Stimulated activated CD8-positive, alpha-beta memory T cell treated with anti-CD3 and anti-CD28 coated beads, Interleukin-4, amount 100 ng/mL, for 24 hours (primary cell): ENCODE measurements at places on chromosomes 13 and 19.

DNA sequence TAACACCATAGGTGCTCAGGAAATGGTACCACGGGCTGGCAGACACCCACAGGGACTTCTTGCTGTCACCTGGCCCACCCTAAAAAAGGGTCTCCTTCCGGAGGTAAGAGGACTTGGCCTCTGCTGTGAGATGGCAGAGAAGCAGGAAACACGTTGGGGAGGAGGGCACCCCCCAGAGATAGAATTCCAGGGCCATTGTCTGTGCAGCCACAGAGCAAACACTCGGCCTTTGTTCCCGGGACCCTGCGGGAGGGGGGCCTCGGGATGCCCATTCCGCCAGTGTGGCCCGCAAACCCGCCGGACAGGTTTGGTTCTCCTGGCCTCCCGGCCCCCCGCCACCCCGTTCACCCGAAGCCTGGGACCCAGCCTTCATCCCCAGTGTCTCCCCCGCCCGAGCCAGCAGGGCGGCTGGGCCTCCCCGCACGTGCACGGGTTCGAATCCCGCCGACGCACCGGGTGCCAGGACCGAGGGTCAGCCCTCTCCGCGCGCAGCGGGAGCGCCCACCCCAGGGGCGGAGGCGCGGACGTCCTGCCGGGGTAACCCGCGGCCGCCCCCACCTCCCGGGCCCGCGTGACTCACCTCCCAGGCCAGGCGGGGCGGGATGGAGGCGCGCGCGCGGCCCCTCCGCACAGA, 714 bp downstream of the PLPP2 start:
- DNase-seq: no peak

DNA sequence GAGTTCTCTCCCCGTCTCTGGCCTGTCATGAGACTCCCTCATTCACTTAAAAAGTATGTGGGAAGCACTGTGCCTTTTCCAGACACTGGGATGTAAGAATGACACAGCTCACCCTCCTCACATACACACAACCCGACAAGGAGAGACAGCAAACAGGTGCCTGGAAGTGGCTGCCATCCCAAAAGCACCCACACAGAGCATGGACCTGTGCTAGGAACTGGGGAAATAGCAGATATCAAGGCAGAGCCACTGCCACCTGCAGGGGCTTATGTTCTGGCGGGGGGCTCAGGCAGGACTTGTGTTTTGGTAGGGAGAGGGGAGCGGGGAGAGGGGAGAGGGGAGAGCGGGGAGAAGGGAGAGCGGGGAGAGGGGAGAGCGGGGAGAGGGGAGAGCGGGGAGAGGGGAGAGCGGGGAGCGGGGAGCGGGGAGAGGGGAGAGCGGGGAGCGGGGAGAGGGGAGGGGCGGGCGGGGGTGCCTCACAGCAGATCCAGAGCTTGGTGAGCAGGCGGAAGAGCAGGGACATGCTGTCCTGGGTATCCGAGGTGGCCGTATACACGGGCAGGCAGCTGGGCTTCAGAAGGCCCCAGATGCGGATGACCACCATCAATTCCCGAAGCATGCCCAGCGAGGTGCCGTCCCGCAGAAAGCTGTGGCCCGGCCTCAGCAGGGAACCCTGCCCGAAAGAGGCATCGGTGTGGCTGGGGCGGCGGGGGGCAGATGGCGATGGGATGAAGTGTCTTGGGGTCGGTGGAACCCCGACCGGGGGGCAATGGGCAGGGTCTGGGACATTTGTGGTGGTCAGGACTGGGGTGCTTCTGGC, 12.2 kb downstream of the CFD start:
- no peak for DNase-seq

DNA sequence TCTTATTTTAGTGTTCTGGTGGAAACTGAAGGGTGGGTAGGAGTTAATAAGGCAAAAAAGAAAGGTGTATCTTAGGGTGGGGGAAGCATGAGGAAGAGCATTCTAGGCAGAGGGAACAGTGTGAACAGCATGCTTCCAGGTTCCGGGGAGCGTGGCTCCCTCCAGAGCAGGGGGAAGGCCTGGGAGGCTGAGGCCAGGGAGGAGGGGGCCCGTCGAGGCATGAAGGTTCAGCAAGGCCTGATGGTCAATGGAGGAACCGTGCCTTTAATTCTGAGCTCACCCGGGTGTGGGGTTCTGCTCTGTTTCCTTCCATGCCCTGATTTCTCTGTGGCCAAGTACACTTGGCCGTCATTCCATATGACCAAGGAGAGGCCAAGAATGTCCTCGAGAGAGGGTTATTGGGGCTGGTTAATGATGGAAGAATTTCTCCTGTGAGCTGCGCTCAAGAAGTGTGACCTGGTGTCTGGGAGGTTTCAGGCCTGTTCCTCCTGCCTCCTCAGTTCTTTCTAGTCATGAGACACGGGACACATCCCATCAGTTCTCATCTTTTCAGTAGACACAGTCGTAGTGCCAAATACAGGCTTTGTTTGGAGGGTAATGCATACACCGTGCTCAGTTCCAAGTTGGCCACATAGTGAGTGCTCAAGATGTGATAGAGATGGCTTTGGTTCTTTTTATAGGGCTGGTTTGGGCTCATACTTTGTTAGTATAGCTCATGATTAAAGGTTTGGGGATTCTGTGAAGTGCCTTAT, 73.6 kb downstream of the SIPA1L3 start:
- no peak for DNase-seq

GRCh38 chr13:74889321-74889720, 592.6 kb downstream of the TBC1D4 start:
- no peak for DNase-seq

- DNase-seq: no peak
Observed at GRCh38 chr19:29293736-29294342, 80.9 kb upstream of the UQCRFS1 start.

DNA sequence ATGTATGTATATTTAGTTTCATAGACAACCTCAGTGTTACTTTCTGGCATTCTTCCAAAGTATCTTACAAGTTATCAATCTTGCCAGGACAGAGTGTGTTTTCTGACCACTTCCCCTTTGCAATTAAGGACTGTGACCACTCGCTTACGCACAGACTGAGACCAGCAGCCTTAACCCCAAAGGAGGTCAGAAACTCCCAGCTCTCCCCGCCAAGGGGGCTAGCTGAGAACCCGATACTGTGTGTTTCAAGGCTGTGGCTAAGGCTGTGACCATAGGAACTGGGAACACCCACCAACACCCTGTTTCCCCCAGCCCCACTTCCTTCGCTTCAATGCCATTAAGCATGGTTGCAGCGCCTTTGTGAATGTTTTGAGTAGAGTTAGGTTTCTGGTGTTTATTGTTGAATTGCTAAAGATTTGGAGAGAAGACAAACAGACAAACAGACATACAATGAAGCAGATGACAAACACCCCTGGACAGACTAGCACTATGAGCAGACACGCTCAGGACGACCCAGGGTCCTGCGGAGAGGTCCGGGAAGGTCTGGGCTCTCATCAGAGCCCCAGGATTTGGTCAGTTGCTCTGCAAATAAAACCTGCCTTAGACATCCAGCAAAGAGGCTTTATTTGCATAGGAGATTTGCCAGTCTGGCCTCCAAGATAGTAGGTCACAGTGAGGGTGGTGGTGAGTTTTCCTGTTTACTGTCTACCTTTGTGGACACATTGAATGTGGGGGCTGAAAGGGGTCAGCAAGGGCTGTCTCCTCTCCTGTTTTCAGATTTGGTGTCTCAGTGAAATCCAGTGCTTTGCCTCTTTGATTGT, 25.0 kb upstream of the TNFSF11 start:
- DNase-seq: no peak

DNA sequence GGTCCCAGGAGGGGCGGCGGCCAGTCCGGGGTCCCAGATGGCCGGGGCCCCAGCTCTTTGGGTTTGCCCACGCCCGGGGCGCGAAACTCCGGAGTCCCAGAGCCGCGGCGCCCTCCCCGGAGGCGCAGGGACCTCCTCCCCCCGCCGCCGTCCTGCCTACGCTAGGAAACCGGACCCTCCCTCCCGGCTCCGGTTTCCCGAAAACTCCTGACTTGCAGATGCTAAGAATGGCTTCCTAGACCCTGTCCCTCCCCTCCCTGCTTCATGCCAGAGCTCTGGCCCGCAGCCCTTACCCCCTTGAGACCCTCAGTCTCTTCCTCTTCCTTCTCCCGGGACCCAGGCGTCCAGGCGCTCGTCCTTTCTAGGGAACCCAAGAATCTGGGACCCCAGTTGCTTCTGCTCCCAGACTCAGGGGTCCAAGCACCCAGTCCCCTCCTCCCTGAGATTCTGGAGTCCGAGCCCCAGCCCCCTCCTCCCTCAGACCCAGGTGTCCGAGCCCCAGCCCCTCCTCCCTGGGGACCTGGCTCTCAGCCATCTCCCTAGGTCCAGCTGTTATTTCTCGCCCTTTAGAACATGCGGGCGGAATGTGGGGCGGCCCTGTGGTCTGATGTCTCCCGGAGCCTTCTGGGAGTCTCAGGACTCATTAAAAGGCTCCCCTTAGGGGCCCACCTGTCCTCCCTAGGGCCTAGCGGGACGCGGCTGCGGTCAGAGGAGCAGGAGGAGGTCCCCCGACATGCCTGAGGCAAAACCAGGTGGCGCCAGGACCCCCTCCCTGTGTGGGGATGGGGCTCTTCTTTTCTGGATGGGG, at the start of gene MYBPC2:
Gene MYBPC2, plus strand, starts transcription at position 672 of the 808 bp plus-strand sequence. Its CDS starts 62 bp downstream, at position 734.
- DNase-seq: no peak

DNA sequence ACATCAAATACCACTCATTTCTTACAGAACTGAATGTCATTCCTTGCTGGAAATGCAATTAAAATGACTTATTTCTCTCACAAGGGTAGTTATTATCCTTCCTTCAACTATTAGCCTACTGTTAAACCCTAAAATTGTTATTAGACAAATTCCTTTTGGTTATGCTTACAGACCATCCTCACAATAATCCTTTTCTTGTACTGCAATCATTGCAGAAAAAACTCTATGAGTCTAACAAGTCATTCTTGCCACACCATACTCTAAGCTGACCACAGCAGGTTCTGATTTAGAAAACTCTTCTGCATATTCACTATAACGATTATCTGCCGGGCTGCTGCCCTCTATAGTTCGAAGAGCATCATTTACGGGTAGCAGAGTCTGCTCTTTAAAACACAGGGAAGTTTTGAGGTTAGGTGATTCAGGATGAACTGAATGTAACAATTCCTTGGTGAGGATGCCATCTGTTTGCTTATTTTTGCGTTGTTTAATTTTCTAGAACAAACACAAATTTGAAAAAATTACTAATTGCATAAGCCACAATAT, 38.2 kb downstream of the MTMR6 start:
- DNase-seq: no peak

- no peak for DNase-seq
Observed at GRCh38 chr19:27974082-27974513, 1238.9 kb downstream of the UQCRFS1 start.

DNA sequence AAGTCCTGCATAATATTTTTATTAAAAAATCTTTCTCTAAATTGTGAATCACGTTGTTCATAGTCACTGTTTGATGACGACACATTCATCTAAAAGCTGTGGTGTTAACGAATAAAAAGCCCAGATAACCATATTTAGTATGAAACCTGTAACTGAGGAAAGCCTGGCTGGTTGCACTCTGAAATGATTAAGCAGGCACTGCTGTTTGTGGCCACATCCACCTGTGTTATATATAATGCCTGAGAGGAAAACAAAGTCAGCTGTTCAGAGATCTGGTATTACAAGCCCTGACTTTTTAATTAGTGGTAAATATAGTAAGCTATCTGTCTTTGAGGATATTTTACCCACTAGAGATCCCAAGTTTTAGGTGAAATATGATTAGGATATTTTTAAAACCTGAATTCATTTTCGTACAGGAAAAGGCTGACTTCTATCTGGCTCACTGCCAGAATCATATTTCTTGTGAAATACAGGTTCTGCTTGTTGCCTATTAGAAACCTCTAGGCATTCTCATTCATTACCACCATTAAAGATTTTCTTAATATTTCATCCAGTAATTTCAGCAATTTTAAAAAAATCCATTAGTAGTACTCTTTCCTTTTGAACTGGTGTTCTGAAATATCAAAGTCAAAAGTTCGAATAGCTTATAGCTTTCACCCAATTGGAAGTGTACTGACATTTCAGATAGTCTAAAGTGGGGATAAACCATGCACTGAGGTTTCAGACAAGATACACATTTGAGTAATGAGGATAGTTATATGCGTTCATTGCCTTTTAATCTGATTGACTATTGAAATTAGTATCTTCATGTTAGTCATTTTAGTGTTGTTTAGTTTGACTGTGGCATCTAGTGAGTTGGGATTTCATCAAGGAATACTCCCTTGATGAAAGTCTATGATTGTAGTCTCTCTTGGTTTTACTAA, 79.7 kb downstream of the LMO7 start:
- DNase-seq: no peak

GRCh38 chr13:20489185-20489820, 36.4 kb downstream of the CRYL1 start:
- no peak for DNase-seq

- no peak for DNase-seq
Observed at GRCh38 chr19:2302319-2303210, 5.4 kb downstream of the LINGO3 start.

DNA sequence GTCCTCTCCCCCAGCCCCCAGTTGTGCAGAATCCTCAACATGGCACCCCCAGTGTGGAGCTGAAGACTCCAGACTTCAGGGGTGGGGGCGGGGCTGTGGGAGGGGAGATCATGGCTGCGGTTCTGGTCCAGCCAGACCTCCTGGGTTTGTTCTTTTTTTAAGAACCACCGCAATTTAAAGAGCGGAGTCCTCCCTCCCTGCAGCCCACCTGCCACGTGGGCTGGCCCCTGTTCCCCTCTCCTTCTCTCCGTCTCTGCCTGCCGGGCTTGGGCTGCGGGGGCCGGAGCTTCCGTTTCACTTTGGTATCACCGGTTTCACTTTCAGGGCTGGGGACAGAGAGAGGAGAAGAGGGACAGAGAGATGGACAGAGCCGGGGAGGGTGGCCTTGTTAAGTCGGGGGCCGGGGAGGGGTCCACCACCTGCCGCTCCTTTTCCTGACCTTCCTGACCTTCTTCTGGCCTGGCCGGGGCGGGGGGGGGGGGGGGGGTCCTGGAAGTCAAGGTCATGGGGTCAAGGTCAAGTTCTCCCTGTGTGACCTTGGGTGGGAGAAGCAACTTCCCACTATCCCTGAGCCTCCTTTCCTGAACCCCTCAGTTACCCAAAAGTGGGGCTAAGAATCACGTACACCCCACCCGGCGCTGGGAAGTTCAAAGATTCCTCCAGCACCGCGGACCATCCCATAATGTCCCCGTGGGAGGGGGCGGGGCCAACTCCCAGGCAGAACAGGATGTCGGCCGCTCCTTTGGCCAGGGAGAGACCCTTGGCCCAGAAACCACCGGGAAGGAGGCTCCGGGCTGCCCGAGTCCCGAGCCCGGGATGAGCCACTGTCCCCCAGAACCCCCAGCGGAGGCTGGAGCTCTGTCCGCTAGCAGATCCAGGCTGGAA, 11.3 kb upstream of the ZBTB7A start:
- DNase-seq: peak; percentile 38

- no peak for DNase-seq
Observed at GRCh38 chr13:110699148-110700145, 6.5 kb downstream of the CARS2 start.

GRCh38 chr19:3783660-3784584, 2.3 kb downstream of the MATK start:
- peak; percentile 34 for DNase-seq

- DNase-seq: no peak
Observed at GRCh38 chr13:41007744-41008128, 11.4 kb downstream of the ELF1 start.

DNA sequence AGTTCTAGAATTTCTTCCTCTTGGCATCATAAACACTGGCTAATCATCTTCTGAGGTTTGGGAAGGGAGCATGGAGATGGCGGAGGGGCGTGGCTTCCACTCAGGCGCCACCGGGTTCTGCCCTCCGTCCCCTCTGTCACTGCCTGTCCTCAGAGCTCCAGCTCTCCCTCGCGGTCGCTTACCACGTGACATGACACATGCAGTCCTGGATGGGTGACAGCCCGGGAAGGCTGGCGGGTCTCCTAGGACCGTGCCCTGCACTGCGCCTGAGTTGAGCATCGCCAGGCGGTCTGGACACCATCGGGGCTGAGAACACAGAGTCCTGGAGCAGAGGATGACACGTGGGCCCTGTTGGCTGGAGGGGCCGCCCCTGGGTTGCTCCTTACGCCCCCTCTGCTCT, 123.3 kb downstream of the RAB20 start:
- DNase-seq: no peak
